Activated CD8-positive, alpha-beta T cell treated with anti-CD3 and anti-CD28 coated beads for 36 hours (primary cell): ENCODE measurements at places on chromosomes 7 and 10.

- no peak for DNase-seq
Measured at GRCh38 chr7:127803626-127804025, 151.6 kb downstream of the SND1 start.

- DNase-seq, result no peak
Measured at GRCh38 chr10:127290850-127291249, 94.5 kb upstream of the INSYN2A start.

GRCh38 chr10:120969219-120969645 is 118.1 kb downstream of the WDR11 start:
- DNase-seq, result no peak

- DNase-seq, result peak; percentile 42
Measured at GRCh38 chr10:49272251-49273081, 26.5 kb upstream of the C10orf71 start.

GRCh38 chr7:133770863-133771492 is 356.2 kb upstream of the LRGUK start:
- no peak for DNase-seq

- no peak for DNase-seq
Measured at GRCh38 chr7:2017481-2017891, 215.3 kb downstream of the MAD1L1 start.

DNA sequence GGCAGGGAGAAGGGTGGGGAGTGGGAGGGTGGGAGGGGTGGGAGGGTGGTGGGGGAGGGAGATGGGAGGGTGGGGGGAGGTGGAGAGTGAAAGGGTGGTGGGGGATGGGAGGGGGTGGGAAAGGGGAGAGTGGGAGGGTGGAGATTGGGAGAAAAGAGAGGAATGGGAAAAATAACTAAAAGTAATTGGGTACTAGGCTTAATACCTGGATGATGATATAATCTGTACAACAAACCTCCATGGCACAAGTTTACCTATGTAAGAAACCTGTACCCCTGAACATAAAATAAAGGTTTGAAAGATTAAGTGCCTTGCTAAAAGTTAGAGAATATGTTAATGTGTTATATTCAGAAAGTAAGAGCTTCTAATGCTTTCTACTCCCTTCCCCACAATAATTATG is 564.9 kb downstream of the CNTNAP2 start:
- DNase-seq, result no peak

- no peak for DNase-seq
Measured at GRCh38 chr10:17698696-17699095, 53.3 kb upstream of the TMEM236 start.

- DNase-seq, result no peak
Measured at GRCh38 chr10:87519582-87519981, 14.9 kb downstream of the MINPP1 start.

DNA sequence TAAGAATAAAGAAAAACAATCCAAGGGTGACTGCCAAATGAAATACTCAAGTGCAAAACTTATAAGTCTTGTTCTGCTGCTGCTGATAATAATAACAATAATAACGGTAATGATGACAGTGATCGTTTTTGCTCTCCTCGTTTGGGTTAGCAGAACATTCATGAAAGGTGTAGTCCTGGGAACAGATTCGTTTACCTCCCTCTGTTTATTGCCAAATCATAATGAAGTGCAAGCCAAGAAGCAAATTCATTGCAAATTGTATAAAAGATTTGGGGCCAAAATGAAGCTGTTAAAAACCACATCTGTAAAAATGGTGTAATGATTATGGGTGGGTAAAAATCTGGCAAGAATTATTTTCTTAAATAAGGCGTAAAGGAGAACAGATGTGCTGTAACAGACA is 587.2 kb upstream of the MKI67 start:
- no peak for DNase-seq

DNA sequence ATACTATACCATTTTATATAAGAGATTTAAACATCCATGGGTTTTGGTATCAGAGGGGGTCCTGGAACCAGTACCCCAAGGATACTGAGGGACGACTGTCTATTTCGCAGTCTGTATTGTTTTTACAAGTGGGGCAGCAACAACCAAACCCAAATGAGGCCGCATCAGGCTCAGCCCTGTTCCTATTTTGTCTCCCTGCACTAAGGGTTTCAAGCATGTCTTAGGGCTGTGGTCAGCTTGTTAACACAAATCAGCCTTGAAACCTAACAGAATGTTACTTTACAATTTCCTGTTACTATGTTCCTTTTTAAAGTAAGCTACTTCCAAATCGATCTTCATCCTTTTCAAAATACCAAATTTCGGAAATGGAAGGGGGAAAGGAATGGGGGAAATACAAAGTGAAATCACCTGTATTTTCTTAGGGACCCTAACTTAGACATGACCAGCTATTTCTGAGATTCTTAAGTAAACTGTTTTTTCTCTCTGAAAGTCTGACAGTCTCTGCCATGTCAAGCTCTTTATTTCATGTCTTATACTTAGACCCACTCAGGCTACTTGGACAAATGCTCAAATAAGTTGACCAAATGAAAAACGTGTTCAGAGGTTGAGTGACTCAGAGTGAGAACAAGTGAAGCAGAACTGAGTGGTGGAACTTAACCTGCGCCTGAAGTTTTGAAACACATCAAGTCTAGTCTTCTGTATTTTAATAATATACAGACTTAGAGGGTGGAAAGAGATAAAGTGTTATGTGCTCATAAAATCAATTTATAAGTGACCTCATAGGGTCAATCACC is 75.8 kb downstream of the C1GALT1 start:
- peak; percentile 20 for DNase-seq

GRCh38 chr10:121080281-121080891 is 229.2 kb downstream of the WDR11 start:
- no peak for DNase-seq

DNA sequence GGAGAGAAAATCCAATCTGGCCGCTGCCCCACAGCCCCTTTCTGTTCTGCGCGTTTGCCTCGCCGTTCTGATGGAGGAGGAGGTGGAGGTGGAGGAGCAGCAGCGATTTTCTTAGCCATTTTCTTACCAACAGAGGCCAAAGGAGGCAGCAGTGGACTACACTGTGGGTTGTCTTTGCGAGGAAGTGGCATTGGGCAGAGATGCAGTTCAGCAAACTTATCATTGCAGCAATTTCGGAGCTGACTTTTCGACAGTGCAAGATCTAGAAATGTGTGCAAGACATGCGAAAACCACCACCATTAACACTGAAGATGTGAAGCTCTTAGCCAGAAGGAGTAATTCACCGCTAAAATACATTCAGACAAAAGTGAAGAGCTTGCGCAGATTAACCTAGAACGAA is 1.9 kb upstream of the ARL4A start:
- DNase-seq, result peak; percentile 43

DNA sequence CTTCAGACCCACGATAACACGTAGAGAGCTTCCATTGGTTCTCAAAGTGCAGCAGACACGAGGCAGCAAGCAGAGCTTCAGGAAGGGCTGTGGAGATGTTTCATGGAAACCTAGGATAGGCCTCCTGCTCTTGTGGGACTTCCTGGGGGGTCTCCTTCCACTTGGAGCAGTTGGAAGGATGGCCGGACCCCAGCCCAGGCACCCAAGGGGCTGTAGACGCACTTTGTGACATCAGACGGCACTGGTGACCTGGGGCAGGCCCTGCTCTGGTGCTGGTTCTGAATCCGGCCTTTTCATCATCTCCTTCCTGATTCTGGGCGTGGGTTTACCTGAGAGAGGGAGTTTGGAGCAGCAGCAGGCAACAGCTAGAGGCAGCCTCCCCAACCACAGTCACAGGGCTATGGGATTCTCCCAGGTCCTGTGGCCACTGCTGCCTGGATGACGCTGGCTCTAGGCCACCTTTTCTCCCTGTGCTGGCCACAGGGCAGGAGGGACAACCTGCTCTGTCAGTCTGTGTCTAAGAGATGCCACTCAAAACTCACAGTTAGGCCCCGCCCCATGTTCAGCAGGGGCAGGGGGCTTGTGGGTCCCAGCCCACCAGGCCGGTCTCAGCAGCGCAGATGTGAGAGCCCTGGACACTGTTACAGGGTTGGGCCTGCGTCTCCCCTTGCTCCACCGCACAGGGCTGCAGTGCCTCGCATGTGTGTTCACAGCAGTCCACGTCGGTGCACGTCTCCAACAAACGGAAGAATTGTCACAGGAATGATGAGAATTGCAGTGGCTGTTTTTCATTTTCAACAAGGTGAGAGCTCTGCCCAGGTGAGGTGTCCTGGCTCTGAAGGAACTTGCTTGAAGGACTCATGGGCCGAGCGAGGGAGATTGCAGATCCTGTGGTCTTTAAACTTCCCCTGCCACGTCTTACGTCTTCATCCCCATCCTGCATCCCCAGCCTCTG is 569.3 kb downstream of the TCERG1L start:
- no peak for DNase-seq

- no peak for DNase-seq
Measured at GRCh38 chr7:71221549-71221948, 89.6 kb downstream of the GALNT17 start.

DNA sequence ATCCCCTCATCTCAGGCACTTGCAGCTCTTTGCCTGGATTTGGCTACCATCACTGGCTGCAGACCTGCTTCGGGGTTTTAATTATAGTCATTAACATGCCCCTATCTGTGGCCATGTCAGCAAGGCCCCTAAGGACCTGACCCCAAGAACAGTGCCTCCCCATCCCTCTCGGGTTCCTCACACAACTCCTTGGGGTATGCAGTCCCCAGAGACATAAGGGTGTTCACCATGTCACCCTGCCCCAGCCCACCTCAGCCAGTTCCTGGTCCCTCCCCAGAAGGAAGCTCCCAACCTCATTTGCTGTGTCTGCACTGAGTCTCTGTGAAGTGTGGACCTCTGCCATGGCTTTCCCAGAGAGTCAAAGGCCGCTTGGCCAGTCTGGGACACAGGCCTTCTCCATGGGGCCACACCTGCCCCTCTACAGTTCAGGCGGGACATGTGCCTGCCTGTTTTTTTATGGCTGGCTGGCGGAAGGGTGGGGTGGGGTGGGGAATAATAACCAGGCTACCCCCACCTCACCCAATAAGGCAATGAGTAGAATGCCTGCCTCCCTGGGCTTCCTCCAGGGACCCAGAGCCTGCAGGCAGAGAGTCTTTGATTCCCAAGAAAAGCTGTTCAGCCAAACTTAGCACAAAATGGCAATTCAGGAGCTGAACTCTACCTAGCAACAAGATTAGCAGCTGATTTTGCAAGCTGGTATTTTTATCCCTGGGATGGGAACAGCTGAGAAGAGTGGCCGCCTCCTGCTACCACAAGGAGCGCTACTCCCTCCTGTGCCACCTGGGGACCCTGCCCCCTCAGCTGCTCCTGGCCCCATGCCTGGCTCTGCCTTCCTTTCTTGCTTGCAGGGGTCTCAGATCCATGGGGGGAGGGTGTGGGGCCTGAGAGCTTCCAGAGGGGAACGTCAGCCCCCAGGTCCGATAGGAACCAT is 23.7 kb upstream of the CAMK2B start:
- DNase-seq, result no peak

- DNase-seq, result no peak
Measured at GRCh38 chr7:55939514-55940123, 12.1 kb upstream of the MRPS17 start.

- DNase-seq, result no peak
Measured at GRCh38 chr7:136198168-136198567, 221.0 kb upstream of the MTPN start.

DNA sequence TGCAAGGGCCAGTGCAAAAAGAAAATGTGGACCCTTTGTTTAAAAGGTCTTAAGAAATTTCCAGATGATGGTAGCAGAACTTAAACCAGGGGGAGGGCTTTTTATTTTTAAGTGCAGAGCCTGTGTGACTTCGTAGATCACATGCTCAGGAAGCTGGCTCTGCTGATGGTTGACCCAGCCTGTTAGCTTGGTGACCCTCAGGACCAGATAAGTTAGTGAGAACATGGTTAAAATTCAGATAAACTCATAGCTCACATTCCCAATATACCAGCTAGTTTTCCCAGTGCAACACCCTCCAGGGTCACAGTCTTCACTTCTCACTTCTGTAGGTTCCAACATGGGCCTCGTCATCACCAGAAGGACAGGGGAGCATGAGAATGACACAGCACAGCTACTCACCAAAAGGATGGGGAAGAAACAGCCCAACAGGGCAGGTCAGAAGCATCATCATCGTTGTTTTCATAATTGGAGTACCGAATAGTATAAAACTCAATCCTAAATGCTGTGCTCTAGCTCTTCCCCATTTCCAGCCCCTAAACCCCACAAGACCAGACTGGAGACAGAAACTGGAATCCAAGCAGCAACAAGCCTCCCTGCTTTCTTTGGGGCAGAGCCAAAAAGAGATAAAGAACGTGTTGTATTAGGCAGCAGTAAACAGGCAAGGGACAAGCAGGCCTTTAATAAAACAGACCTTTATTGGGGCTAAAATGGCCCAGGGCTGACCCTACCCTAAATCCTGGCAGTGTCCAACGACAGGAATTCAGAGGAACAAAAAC is 102.2 kb upstream of the ANKRD1 start:
- DNase-seq, result no peak

DNA sequence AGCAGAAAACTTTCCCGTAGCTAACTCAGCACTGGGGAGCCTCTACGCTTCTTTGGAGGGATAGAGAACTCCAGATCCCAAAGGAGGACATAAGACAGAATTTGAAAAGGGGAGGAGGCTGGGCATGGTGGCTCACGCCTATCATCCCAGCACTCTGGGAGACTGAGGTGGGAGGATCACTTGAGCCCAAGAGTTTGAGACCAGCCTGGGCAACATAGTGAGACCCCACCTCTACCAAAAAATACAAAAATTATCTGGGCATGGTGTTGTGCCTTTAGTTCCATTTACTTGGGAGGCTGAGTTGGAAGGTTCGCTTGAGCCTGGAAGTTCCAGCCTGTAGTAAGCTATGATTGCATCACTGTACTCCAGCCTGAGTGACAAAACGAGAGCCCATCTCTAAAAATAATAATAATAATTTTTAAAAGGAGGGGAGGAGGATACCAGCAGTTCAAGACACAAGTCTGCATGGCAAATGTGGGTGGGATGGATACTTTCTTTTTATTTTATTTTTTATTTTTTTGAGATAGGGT is 165.9 kb upstream of the SH2B2 start:
- DNase-seq, result no peak

DNA sequence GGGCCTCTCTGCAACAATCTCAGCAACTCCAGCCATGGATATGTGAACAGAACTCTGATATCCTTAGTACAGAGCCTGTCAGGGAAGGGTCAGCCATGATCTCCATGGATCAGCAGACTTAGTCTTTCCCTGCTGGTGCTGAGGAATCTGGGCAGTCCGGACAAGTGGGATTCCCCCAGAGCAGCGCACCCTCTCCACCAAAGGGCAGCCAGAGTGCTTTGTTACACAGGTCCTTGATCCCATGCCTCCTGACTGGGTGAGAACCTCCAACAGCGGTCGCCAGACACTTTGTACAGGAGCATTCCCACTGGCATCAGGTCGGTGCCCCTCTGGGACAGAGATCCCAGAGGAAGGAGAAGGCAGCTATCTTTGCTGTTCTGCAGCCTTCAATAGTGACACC is 38.9 kb downstream of the TPK1 start:
- DNase-seq, result no peak

- DNase-seq, result no peak
Measured at GRCh38 chr10:114525368-114525949, 121.2 kb upstream of the AFAP1L2 start.

- DNase-seq, result peak; percentile 38
Measured at GRCh38 chr7:77989981-77990566, 191.5 kb downstream of the PHTF2 start.

DNA sequence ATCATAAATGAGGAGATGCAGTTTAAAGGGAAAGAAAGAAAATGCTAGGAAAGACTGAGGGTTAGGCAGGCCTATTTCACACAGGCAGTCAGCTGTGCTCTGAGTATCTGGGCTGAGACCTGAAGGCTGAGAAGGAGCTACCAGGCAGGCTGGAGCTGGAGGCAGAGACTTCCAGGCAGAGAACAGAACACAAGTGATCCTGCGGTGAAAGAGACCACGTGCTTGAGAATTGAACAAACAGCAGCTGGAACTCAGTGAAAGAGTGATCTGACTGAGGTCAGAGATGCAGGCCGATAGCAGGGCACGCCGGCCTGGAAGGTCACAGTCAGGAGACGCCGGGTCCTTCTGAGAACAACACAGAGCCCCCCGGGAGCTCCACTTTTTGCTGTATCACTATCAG is 147.8 kb downstream of the ADAM12 start:
- no peak for DNase-seq
